ENCODE measurements at places on chromosomes 11 and 22. TPM values are rescaled to one million over a fixed set of nuclear protein-coding genes. Genes with fewer than 3 reads are reported as not detected.

The ADAMTS8 gene
- total RNA-seq = 1.8 TPM

The SLC16A8 gene
- 0.69 TPM for total RNA-seq

The FXYD6 gene
- total RNA-seq = 30.3 TPM

The ACCS gene
- 30.5 TPM for total RNA-seq

GRCh38 chr11:45382133-45382878, 96.2 kb upstream of the SYT13 start:
- DNase-seq = no peak
